ENCODE measurements at places on chromosomes 2 and 18.

- no peak for DNase-seq
Observed at GRCh38 chr2:127597984-127598380, 48.0 kb upstream of the GPR17 start.

DNA sequence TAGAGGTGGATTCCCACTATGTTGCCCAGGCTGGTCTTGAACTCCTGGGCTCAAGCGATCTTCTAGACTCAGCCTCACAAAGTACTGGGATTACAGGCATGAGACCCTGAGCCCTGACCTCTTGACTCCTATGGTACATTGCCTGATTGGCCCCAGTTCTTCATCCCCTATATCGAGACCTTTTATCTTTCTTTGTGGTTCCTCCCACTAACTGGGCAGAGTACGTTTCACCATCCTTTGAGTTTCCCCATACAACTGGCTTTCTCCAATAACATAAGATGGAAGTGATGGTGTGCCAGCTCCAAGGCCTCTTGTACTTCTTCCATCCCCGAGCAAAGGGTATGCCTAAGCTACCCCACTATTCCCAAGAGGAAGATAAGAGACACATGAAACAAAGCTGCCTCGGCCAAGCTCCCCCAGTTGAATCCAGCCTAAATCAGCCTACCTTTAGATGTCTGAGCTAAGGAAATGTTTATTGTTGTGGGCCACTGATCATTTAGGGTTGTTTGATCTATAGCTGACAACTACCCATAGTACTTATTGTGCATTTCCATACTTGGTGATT, 8.3 kb upstream of the TMEM247 start:
- no peak for DNase-seq

GRCh38 chr2:195468771-195469170, 188.3 kb upstream of the SLC39A10 start:
- DNase-seq: no peak

DNA sequence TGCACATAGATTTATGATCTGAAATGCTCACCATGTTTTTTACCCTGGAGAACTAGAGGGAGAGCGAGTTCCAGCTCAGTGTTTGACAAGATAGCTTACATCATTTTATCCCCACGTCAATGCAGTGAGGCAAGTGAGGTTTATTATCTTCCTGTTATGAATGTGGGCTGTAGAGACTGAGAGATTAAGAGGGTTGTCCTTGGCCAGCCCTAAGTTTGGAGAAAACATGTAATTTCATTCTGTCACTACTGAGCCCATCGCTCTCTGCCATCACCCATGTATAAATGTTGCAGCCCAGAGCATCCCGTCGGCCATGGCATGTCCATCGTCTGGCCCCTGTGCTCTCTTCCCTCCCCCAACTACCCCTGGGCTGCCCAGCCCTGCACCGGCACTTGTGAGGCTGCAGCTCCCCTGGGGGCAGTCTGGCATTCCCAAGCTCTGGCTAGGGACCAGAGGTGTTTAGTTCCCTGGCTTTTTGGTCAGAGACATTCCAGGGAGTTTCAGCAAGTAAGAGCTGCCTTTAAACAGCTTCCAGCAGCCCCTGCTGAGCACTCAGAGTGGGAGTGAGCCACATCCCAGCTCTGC, 136.7 kb downstream of the ANTXR1 start:
- peak; percentile 51 for DNase-seq
